Left kidney (tissue), 8 donors: ENCODE measurements at places on chromosomes 4 and X.

DNA sequence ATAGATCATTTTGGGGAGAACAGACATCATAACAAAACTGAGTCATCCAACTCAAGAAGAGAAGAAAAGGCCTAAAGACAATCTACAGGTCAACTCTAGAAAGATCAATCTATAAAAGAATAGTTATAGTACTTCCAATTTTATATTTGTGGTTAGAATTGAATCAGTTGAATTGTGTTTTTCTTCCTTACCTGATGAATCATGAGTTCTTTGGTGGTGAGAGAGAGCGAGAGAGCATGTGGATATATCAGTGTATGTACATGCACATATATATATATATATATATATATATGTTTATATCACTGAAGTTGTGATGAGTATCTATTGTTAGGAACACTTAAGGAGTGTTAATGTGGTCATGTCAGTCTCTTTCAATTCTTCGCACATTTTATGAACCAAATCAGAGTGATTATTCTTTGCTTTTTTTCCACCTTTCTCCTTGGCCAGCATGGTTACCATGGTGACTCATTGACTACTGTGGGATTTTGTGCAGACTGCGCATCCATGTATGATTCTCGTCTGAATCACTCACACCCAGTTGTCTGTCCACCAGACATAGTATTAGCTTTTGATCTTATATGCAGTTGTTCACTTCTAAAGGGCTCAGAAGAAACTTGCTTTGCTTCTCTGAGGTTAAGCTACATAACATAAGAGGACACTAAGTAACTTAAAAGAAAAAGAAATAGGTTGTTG lies 90.4 kb upstream of the RAB40AL start:
- no peak for DNase-seq

- no peak for DNase-seq
Measured at GRCh38 chr4:145523117-145523516, 41.5 kb downstream of the SMAD1 start.

DNA sequence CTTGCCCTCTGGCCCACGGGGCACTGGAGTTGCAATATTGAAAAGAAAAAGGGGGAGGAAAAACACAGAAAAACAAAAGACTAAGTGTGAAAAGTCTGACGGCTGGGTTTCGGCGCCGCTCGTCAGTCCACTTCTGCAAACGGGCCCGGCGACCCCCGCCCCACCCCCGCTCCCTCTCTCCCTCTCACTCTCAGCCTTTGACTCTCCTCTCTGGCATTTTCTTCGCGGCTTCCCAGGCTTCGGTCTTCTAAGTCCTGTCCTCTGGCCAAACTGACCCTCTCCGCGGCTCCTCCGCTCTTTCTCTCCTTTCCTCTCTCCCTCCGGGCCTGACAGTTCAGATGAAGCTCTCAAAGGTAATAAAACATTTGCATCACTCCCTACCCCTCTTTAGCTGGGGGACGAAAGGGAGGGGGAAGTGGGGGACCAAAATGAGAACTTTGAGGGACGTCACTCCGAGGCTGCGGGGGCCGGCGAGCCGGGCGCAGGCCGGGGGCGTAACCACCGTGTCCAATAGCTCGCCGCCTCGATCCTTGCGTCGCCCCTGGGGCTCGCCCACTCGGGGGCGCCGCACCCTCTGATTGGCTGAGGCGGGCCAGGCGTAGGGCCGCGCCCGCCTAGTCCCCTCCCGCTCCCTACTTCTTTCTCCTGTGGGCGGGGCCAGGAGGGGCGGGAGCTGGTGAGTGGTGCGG lies at the start of gene NKX6-1:
TSS of gene NKX6-1 (minus strand) at position 358 of the 689 bp plus-strand sequence. CDS start 1,064 bp downstream, outside the sequence.
- peak; percentile 71 for DNase-seq

DNA sequence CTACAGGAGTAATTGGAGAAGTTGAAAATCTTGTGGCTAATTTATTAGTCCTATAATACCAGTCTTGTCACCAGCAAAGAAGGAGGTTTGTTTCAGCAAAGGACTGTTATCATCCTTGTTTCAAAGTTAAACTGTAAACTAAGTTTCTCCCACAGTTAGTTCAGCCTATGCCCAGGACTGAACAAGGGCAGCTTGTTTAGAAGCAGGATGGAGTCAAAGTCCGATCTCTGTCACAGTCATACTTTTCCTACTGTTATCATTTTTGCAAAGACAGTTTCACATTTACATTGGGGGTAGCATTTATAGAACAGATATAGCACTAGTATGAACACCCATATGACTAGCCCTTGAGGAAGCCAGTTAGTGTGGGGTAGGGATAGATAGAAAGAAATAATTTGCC lies 46.4 kb downstream of the AKAP4 start:
- DNase-seq, result no peak

DNA sequence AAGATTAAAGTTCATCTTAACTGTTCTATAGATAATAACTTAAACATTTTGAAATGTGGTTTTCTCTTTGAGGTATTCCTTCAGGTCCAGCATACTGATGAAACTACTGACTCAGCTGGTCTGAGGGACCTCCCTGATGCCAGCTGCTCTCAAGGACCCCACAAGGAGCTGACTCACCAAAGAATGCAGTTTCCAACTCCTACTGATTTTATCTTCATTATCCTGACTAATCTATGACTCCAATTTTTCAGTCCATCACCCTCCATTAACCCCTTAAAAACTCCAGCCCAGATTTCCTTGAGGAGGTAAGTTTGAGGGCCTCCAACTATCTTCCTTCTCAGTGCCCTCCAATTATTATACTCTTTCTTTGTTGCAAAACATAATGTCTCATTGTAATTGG lies 1.4 kb upstream of the UGT2B4 start:
- no peak for DNase-seq
